ENCODE measurements at places on chromosomes 5 and 9.

- DNase-seq, result no peak
Observed at GRCh38 chr5:6591671-6592288, 41.1 kb downstream of the NSUN2 start.

DNA sequence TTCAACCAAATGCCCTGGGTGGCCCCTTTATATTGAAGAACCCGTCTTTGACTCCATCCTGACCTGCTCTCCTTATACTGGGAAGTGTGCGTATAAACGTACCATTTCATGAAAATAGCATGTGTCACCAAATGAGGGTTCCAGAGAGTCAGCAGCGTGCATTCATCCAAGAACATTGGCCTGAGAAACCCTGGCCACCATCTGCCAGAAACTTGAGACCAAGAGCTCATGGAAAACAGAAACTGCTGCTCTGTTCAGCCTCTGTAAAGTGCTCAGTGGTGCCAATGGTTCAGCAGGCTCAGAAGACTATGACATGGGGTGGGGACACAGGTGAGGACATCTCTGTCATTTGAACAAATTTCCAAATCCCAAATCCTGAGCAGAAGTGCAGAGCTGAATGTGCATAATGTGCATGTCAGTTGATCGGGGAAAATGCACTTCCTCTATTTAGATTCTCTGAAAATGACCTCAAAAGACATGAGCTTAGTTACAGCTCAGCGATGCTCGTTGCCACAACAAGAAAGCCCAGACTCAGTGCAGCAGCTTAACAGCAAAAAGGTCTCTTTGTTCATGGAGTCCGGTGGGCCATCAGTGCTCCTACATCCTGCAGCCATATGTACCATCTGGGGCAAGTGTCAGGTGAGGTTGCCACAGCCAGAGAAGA lies 176.1 kb downstream of the ATPSCKMT start:
- no peak for DNase-seq

DNA sequence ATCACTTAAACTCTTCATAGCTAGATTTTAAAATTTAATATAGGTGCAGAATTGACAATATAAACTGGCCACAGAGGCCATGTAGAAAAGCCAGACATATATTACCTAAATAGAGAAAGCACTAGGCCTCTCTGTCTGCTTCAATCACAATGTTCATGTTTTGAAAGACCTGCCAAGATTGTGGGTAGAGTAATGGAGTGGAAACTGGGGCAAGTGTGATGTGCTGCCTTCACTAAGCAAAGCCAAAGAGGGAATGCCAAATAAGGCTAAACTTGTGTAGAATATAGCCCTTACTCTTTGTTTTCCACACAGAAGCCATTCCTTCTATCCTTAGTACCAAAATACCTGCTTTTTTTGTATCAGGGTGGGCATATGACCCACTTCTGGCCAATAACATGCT lies 15.1 kb upstream of the ISOC1 start:
- no peak for DNase-seq

DNA sequence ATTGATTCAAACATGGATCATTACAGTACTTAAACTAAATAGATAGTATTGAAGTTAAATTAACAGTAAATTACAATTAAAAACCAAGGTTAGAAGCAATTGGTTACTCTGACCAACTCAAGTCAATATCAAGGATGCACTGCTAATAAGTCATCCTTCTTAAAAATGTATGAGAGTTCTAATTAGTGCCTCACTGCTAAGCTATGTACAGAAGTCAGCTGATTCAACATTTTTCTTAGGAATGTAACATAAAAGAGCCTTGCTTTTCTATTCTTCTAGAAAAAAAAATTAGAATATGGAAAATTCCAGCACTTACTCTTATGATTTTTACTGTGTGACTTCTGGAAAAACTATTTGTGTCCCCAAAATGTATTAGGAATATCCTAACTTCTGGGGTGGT lies 75.7 kb upstream of the FBN2 start:
- DNase-seq, result no peak

GRCh38 chr9:118896324-118897000 lies 472.8 kb downstream of the BRINP1 start:
- DNase-seq, result no peak

DNA sequence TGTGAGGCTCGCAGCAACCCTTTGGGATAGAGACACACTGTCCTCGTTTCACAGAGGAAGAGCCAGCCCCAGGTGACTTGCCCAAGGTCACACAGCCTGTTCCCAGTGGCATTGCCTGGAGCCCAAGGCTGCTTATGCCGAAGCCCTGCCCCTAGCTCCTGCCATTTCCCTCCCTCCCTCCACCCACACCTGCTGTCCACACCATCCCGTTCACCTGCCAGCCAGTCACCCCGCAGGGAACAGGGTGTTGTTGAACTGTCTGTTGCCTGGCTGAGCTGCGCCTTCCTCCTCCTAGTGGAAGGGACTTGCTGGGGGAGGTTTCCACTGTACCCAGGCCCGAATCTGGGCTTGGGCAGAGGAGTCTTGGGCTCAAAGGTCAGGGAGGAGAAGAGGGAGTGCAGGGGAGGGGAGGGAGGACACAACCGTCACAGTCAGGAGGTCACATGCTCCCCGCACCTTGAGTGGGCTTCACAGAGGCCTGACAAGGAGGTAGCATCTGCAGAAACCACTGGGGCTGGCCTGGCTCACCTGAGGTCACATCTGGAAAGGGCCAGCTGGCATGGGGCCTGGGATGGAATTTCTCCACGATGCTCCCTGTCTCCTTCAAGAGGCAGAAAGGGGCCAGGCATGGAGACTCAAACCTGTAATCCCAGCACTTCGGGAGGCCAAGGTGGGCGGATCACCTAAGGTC lies 6.3 kb downstream of the TTC16 start:
- DNase-seq, result no peak

GRCh38 chr5:74185599-74185998 lies 454.9 kb downstream of the ENC1 start:
- no peak for DNase-seq

GRCh38 chr5:164484948-164485347 lies 979.5 kb downstream of the MAT2B start:
- DNase-seq, result no peak

GRCh38 chr5:57887851-57888621 lies 405.4 kb upstream of the ACTBL2 start:
- DNase-seq, result peak; percentile 51

DNA sequence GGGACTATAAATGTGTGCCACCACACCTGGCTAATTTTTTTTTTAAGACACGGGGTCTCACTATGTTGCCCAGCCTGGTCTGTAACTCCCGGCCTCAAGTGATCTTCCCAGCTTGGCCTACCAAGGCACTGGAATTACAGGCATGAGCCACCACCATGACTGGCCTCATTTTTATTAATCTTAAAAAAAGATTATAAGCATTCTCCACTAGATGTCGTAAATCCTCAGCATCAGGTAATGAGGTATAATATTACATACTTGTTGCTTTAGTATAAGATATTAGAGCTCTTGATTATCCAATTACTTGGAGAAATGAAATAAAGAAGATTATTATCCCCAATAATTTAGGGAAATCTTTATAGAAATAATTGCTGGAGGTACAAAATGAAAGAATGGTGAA lies 78.2 kb upstream of the HTR1A start:
- no peak for DNase-seq

DNA sequence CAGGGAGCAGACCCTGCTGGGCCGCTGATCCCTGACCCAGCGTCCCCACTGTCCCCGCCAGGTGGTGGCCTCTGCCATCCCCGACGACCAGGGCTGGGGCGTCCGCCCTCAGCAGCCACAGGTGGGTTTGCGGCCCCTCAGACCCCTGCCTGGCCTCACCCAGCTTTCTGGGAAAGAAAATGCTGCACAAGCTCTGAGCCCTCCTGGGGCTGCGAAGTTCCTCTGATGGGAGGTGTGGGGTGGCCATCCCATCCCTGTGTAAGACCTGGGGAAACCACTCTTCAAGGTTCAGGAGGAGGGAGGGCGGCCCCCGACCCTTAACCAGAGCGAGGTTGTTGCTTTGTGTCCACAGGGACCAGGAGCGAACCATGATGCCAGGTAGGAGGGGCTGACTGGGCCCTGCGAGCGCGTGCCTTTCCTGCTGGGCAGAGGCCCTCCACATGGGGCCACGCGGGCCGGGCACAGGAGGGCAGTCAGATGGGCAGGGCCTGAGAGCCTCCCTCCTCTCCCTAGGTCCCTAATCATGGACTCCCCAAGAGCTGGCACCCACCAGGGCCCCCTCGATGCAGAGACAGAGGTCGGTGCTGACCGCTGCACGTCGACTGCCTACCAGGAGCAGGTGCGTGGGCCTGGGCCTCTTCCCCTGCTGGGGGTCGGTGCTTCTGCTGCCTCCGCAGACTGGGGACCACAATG lies 7.7 kb downstream of the NOXA1 start:
- DNase-seq, result no peak

DNA sequence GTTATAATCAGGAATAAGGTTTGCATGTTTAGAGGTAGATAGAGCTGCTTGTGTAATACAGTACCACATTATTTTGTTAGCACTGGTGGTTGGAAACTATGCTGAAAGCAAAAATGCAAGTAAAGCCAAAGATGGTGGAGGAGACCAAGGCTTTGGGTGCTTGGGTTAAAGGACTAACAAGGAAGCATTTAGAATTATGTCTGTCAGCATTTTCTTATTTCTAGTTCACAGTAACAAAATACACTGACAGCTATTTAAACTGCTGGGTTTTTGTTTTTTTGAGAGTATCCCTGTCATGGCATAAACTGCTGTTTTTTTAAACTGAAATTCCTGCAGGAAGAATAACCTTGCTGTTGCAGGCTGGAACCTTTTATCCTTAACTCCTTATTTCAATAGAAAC lies 6.5 kb downstream of the HMGXB3 start:
- no peak for DNase-seq

DNA sequence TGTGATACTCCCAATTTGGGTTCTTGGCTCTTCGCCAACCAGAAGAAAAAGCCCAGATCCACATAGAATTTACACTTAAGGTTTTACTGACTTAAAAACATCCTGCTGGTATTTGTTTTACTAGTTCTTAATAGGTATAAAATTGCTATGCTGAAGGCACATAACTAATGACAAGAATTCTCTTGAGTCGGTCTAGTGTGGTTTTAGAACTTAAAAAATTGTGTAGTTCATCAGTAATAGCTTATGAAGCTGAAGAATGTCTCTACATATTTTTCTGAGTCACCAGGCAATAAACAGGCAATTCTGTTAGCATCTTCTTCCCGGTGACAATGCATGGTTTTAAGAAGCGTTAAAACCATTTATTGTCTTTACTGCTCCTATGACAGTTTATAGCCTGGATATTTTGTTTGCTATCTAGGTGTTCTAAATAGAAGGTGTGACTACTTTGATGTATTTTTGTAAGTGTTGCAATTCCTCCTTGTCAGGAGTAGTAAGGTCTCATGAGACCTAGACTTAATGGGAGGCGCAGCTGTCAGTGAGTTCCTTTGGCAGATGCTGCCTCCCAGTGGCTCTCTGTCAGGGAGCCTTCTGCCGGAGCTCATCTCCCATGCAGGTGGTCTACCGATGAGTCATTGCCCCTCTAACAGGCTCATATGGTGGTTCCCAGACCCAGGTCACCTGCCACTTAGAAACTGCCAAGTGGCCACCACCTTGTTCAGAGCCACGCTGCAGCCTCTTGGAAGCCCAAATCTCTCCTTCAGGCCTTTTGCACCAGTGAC lies 173.8 kb downstream of the MAST4 start:
- DNase-seq, result no peak

GRCh38 chr9:121598965-121599871 lies 52.2 kb upstream of the DAB2IP start:
- peak; percentile 84 for DNase-seq

GRCh38 chr5:141628175-141628788 lies 8.4 kb downstream of the HDAC3 start:
- no peak for DNase-seq

GRCh38 chr5:59660737-59661136 lies 232.8 kb downstream of the PDE4D start:
- no peak for DNase-seq

- DNase-seq, result no peak
Observed at GRCh38 chr9:106726070-106726815, 136.7 kb upstream of the ZNF462 start.

DNA sequence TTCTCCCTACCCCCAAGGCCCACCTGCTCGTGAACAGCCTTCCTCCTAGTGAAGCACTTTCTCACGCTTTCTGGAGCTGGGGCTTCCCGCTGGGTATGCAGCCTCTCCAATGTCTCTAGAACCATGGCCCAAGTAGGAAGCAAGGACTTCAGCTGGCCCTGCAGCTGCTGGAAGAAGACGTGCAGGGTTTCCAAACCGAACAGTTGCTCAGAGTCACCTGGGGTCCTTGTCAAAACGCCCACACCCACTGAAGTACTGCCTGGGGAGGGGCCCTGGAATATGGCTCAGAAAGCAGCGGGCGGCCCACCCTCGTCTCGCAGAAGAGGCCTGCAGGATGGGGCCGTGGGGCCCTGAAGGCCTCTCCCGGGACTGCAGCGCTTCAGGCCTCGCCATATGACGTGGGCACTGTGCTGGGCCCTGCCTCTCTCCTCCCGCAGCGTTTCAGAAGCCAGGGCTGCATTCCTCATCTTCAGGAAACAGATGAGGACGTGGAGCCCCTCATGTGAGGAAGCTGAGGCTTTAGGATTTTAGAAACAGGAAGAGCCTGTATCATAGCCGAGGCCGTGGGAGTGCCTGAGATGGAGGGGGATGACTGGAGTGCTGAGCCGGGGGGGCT lies 116.0 kb upstream of the LMX1B start:
- DNase-seq, result no peak

- DNase-seq, result no peak
Observed at GRCh38 chr5:79876456-79876855, 114.6 kb downstream of the MTX3 start.

DNA sequence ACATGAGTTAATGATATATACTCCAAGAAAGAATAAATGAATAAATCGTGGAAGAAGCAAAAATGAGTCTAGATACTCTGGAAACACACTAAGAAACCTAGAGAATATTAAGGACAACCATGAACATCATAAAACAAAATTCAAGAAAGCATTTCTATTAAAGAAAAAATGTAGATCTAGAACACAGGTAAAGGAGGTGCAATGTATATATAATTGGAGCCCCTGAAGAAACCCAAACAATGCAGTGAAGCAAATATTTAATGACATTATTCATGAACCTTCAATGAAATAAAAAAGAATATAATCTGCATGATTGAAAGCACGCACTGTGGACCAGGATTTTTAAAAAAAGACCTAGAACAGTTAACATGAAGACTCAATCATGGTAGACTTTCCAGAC lies 150.1 kb downstream of the ATPSCKMT start:
- DNase-seq, result no peak

- DNase-seq, result peak; percentile 57
Observed at GRCh38 chr9:19999491-20000057, 210.7 kb upstream of the SLC24A2 start.

DNA sequence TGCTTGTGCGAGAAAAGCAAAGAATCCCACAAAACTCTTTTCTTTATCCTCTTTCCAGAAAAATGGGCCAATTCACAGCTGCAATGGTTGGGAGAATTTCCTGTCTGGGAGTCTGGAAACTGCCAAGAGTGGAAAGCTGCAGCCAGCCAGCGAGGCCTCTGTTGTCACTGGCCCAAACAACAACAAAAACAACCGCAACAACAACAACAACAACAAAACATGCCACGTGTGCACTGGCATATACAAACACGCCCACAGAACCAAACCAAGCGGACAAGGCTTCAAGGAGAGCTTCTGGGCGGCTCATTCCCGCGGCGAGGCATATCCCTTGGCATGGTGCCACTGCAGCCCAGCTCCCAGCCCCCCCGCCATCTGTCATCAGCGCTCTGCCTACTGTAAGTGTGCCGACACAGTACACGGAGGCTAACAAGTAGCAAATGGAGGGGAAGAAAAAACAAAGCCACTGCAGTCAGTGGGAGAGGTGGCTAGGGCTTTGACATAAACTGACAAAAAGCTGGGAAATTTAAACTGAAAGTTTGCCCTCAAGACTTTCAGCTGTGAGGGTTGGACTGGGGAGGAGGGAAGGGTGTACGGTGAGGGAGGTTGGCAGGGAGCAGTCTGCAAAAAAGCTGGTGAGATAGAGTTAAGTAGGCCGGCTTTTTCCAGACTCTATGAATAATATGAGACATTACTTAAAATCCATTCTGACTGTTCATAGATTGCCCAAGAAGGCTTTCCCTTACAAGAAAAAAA lies 165.0 kb upstream of the ZNF462 start:
- DNase-seq, result peak; percentile 31
